NCI-H1105 treated with DMSO at 0.1 percent for 48 hours (cell line): ENCODE measurements at places on chromosomes 7 and 10.

DNA sequence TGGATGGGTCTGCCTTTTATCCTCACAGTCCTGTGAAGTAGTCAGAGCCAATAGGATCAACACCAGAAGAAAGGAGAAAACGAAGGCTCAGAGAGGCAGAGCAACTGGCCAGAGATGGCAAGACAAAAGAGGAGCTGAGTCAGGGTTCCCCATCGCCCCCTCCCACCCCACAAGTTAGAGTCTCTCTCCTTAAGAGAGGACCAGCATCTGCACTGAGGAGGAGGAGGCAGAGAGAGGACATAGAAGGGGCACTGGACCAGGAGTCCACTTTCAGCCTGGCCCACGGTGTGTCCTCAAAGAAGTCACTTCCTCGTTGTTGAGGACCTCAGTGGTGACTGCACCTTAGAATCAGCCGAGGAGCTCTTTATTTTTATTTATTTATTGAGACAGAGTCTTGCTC lies 11.6 kb downstream of the SPOCK2 start:
- DNase-seq = no peak

GRCh38 chr7:83032195-83032594 lies 130.5 kb downstream of the PCLO start:
- DNase-seq = no peak

- no peak for DNase-seq
Measured at GRCh38 chr10:114448897-114449296, 44.6 kb upstream of the AFAP1L2 start.

DNA sequence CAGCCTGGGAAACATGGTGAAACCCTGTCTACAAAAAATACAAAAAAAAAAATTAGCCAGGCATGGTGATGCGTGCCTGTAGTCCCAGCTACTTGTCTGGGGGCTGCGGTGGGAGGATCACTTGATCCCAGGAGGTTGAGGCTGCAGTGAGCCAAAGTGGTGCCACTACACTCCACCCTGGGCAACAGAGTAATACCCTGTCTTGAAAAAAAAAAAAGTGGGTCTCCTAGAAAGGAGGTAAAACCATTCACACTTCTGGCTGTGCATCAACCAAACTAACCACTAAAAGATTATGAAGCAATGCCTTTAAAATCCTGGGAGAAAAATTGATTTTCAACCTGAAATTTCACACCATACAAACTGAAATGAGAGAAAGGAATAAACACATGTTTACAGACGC lies 35.4 kb upstream of the C10orf71 start:
- no peak for DNase-seq

DNA sequence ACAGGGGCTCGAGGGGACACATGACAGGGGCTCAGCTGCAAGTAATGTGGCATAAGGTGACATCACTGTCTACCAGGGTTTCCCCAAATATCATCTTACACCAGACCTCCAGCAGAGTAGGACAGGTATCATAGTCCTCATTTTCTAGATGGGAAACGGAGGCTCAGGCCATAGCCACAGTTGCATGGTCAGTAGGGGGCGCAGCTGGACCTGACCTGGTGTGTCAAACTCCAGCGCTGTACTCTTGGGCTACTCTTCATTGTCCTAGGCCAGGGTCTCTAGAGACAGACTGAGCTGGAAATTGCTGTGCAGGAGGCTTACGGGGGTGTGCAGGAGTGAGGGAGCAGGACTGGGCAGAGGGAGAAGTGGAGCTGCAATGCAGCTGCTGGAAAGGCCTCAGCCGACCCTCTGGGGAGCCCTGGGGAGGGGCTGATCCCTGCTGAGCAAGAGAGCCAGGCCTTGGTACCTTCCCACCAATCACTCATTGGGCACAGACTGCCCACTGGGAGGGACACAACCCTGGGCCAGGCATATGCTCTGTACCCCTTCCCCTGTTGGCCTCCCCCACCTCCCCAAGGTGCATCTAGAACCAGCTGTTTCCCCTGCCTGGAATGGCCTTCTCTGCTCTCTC lies 89.9 kb downstream of the CDH23 start:
- no peak for DNase-seq

DNA sequence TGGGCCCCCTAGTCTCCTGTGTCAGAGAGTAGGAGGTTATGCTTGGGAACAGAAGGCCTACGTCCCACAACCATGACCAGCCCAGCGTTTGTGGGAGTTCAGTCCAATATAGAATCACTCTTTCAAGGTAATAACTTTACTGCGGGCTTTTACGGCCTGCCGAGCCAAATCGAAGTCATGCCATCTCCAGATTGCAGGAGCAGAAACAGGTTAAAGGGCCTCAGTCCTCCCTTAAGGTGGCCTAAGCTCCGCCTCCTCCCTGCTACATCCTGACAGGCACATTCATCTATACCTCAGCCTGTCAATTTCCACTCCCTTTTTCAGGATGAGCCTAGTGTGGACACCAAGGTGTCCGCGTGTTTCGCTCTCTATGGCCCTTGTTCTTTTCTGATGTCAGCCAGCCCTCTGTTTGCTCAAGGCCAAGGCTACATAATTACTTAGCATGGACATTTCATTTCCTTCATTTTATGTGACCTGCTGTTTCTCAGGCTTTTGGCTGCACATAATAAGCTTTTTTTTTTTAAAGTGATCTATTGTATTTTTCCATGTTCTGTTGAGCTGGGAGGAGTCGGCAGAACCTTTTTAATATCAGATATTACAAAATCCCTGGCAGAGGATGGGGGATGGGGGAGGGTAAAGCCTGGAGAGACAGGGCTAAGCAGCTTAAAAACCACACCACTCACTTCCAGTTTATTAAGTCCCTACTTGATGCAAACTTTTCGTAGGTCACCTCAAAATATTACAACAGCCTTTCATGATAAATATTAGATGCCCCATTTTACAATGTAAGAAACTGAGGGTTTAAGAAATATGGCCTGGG lies 84.6 kb downstream of the CACNB2 start:
- no peak for DNase-seq

DNA sequence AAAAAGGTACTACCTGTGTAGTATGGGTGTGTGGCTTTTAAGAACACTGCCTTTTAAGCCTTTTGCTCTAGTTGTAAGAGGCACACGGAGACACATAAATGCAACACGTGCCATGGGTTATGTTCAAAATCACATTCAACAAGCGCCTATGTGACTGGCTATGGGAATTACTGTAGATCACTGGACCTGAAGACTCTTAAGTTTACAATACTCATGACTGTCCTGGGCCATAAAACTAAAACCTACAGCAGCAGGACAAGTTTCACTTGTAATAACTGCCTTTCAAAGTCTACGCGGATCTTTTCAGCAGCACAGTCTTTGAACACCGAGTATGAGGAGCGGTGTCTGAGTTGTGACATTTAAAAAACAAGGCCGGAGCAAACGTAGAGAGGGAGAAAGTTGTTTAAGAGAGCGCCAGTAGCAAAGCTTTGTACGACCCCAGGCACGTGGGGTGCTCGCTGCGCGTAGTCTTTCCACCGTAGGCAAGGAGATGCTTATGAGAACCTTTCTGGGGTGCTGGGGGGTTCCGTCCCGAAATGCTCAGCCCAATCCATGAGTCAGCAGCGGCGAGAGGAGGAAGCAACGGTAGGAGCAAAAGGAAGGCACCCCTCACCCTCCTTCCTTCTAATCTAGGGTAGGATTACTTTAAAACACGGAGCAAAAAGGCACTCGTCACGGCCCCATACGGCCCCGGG lies 662 bp downstream of the DNAJC2 start:
- peak; percentile 20 for DNase-seq

GRCh38 chr7:129750501-129750900 lies 139.0 kb downstream of the NRF1 start:
- no peak for DNase-seq

DNA sequence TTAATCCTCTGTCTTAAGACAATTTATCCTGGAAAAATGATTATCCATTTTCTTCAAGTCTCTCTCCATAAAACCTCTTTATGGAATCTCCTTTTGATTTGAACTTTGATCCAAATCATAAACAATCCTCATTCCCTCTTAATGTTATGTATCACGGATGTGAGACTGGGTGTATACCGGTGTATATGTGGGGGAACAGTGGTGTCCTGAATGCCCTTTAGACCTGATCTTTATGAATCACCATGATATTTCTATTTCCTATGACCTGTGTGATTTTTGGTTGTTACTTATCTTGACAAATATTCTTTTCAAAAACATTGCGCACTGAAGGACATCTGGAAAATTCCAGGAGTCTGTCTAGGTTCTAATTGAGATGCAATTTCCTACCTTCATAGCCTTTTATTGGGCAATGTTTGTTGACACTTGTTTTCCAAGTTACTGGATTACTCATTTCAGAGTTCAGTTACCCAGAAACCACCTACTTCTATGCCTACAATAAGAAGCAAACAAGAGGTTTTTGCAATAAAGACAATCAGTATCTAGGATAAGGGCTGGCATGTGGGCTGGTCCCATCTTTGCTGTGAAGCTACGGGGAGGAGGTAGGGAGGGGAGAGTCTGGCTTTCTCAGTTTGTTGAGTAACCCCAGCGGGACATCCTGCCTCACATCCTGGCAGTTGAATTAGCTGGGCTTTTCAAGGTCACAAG lies 190.4 kb downstream of the CTTNBP2 start:
- DNase-seq = no peak

DNA sequence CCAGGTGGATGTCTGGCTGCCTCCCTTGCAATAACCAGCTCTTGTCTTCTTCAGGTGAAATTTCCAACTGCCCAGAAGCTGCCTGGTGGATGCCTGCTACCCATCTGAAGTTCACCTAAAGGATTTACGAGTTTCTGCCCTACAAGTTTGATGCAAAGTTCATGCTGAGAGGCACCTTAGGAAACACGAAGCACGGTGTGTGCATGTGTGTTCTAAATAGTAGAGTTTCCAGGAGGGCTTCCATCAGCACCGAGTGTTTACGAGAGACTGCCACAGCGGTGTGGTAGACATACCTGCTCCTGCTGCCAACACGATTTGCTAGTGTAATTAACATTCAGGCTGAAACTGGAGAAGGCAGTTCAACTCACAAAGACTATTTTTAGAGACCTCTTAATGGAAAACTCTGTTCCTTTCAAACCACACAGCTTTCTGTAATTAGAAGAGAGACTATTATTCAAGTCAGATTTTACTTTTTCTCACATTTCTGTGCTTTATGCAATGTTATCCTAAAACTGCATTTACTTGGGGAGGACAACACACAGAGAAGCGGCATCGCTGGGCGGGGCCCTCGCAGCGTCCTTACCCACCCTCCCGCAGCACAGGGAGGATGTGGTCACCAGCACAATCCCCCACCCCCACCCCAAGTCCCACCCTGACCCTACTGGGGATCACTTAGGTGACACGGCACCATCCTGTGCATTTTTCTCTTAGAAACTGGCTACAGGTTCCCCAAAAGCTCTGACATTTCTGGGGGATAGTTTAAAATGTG lies 15.5 kb upstream of the CPXM2 start:
- DNase-seq = peak; percentile 59
